Mesenchymal stem cell (in vitro differentiated cells and primary cell): ENCODE measurements at places on chromosomes 1 and 21.

GRCh38 chr21:39047046-39047445 lies 136.2 kb downstream of the PSMG1 start:
- DNase-seq: no peak

GRCh38 chr1:26959722-26960624 lies at the start of gene KDF1:
Gene KDF1 (minus strand): TSS chr1:26960468. CDS start chr1:26952380, 8,088 bp downstream.
- DNase-seq: no peak

GRCh38 chr1:21592086-21592865 lies 76.9 kb downstream of the RAP1GAP start:
- no peak for DNase-seq

- peak; percentile 91 for DNase-seq
Measured at GRCh38 chr1:94602802-94603625, 61.5 kb upstream of the F3 start.

GRCh38 chr1:217253351-217253750 lies 377.5 kb downstream of the GPATCH2 start:
- no peak for DNase-seq

- no peak for DNase-seq
Measured at GRCh38 chr21:29797155-29797554, 142.6 kb downstream of the GRIK1 start.

- no peak for DNase-seq
Measured at GRCh38 chr21:32189688-32190483, 89.0 kb downstream of the MIS18A start.

DNA sequence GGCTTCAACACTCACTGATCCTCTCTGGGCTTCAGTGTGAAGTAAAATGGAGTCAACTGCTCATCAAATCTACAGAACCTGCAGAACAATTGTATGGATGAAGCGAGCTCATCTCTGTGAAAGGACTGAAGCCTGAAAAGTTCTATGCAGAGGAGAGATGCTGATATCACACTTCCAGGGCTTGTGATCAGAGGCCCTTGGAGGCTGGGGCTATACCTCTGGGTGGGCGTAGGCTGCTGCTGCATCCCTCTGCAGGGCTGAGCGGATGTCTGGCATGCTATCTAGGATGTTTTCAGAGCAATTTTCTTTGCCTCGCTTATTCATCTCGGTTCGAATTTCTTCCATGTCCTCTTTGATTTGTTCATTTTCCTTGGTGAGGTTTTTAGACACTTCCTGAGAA lies 17.6 kb downstream of the OLFML2B start:
- no peak for DNase-seq

DNA sequence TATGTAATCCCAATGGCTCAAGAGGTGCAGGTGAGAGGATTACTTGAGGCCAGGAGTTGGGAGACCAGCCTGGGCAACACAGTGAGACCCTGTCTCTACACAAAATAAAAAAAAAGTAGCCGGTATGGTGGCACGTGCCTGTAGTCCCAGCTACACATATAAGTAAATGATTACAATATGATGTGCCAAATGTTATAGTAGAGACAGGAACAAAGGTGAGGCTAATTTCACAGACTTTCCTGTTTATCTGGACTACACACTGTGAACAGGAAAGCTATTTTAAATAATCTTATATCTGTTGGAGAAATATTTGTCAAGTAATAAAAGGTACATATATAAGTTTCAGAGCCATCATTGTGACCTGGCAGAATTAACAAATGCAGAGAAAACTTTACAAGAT lies 77.7 kb downstream of the UROD start:
- no peak for DNase-seq

- no peak for DNase-seq
Measured at GRCh38 chr1:177568622-177569021, 397.9 kb downstream of the BRINP2 start.

- DNase-seq: no peak
Measured at GRCh38 chr1:248816042-248816851, 9.5 kb downstream of the SH3BP5L start.

DNA sequence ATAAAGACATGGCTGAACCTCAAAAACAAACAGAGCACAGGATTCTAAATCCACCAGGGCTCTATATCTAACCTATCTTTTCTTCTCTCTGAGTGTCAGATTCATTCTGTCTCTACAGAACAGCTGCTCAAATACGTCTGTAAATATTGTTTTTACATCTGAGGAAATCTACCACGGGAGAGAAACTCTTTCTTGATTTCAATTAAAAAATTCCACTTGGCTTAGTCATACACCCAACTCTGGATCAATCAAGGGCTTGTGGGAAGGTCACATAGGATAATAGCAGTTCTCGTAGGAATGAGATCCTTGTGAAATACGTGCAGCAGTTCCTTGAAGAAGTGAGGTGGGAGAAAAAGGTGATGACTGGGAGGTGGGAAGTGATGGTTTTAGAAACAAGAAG lies 1355.7 kb upstream of the ADGRL2 start:
- DNase-seq: peak; percentile 2

GRCh38 chr1:29209173-29209572 lies 21.6 kb downstream of the MECR start:
- peak; percentile 29 for DNase-seq

GRCh38 chr1:43982808-43983207 lies 3.8 kb downstream of the B4GALT2 start:
- DNase-seq: no peak

- DNase-seq: no peak
Measured at GRCh38 chr1:235060607-235061470, 67.8 kb downstream of the TOMM20 start.

DNA sequence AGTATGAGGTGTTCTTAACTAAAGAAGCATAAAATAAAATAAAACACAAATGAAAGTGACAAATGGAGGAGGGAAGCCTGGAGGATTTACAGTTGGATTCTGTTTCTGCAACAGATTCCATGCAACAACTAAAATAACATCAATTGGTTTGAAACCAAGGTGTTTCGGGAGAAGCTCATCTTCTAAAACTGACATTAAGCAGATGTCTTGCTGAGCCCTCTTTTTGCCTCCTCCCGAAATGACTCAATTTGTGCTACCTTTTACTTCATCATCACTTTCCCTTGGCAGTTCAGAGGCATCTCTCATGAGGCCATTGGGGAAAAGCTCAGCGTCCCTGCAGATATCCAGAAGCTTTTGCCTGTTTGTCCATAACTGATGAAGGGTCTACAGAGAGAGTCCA lies 121.6 kb upstream of the ADAR start:
- peak; percentile 34 for DNase-seq
